Kidney epithelial cell (primary cell): ENCODE measurements at places on chromosomes 16 and 17. TPM values are rescaled to one million over a fixed set of nuclear protein-coding genes. Genes with fewer than 3 reads are reported as not detected.

GRCh38 chr17:12627177-12627629 is 38.5 kb upstream of the MYOCD start:
- peak; percentile 45 for DNase-seq

DNA sequence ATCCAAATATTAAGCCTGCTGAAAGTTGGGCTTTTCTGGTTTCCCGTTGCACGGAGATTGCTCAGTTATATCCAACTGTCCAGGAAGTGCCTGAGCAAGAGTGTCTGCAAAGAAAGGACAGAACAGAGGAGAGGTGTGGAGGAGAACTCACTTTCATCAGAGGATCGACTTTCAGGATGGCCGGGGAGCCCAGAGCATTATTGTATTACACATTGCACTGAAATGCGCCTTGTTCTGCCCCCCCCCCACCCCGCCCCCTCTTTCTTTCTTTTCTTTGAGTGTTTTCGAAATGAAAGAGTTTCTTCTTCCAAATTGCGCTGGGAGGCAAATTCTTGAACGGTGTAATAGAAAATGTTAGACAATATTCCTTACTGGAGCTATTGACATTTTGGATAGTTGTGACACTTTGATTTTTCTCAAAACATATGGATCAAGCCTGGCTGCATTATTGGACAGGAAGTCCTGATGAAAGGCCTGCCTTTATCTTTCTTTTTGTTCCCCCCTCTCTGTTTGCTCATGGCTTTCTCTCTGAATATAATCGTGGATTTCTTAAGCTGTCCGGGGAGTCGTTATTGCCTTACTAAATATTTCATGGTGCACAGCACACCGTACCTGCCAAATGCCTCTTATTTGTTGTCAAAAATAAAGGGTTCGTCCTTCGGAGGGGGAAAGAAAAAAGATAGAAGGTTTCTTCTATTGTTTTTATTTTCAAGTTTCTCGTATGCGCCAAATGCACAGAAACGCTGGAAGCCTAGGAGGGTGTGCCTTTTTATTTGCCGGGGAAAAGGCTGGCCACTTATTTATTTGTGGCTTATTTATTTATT is 110.8 kb downstream of the IRX3 start:
- no peak for DNase-seq

DNA sequence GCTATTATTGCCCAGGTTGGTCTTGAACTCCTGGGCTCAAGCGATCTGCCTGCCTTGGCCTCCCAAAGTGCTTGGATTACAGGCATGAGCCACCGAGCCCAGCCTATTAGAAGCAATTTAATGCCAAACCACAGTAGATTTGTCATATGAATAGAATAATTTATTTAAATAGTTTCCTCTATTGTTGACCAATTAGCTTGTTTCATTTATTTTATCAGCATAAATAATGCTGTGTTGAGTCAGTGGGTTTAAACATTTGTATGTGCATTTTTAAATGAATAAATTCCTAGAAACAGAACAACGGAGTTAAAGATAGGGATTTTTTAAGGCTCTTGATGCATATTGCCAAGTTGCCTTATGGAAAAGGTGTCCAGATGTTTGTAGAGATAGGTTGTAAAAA is 26.7 kb downstream of the FTO start:
- no peak for DNase-seq

DNA sequence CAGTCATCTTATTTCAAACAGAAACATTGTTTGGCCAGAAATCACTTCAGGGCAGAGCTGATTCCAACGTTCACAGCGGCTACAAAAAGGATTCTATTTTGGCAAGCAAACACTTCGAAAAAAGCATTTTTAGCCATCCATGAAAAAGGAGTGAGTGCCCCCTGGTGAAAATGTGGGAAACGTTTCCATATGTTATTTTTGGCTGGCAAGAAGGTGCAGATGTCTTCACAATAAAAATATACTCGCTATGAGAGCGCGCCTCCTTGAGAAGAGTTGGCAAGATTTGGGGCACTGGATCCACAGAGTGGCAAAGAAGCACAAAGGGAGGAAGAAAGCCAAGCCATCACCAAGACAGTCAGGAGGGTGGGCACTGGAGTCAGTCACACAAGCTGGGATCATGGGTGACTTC is 191.1 kb downstream of the CHD9NB start:
- no peak for DNase-seq

DNA sequence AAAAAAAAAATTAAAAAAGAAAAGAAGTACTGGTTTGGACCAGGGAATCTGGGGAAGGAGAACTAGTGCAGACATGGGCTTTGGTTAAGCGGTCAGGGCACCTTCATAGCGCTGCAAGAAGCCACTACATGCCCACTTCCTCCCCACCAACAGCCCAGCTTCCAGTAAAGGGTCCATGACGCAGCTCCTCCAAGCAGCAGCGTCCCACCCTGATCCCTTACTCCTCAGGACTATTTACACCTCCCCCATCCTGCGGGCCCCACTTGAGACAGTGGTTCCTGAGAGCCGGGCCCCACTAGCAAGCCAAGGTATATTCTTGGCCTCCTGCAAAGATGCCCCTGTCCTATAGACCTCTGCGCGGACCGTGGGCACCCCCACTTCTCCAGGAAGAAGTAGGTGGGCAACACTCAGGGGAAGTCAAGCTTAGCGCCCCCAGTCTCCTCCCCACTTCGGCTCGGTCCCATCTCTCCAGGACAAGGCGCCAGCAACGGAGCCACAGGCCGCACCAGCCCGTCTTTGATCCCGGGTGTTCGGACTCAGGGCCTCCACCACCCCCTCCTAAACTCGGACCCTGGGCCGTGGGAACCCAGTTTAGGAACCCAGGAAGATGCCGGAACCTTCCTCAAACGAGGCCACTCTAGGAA is 913 bp upstream of the PRR14 start:
- DNase-seq = no peak

GRCh38 chr16:75726390-75726789 is at the start of gene CPHXL:
Gene CPHXL, minus strand, starts transcription at chr16:75726490. Its CDS starts 48 bp downstream, at chr16:75726442.
- no peak for DNase-seq

DNA sequence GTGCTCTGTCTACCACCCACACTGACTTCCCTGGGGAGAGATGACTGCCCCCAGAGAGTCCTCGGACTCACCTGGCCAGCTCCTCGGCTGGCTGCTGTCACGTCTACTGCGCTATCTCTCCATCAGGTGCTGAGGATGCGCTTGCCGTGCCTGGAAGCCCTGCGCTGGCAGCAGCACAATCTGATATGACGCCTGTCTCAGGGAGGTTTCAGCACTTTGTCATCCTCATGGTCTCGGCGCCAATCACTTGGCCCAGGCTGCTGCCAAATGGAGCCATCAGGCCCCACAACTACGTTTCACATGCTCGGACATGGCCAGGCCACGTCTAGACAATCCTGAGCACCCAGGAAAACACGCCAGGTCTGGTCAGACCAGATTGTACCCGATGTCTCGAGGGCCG is 46.7 kb downstream of the FOXL1 start:
- no peak for DNase-seq

GRCh38 chr16:11198828-11199227 is 57.2 kb downstream of the SOCS1 start:
- DNase-seq = no peak

DNA sequence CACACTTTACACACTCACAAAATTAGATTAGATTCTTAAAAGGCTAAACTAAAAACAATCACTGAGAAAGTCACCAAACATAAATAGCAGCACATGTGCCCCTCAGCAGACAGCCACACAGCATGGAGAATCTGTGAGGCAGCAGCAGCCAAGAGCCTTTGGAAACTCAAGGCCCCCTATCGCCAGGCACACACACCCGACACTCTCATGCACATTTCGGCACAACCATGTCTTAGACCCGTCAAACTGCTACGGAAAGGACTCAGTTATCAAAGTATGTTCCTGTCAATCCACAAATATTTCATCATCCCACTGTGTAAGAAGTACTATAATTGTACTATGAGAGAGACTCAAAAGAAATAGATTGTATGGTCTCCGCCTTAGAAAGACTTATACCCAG is 20.9 kb downstream of the UBE2O start:
- no peak for DNase-seq

- DNase-seq = peak; percentile 41
These were observed 511.5 kb downstream of the TOX3 start for GRCh38 chr16:52035436-52035835.

- no peak for DNase-seq
These were observed 12.3 kb downstream of the MEIOB start for GRCh38 chr16:1859650-1860049.

- peak; percentile 1 for DNase-seq
These were observed 72.6 kb upstream of the COX10 start for GRCh38 chr17:13996748-13997147.

Gene TMEM170A
- 29.1 and 30.2 TPM in 2 replicates for total RNA-seq

Gene TACO1
- 24.7 and 24.9 TPM in 2 replicates for total RNA-seq

Gene TMEM238L
- total RNA-seq = not detected in 2 replicates

Gene PRSS21
- total RNA-seq = 0.29 and 3.0 TPM in 2 replicates

Gene CD300LB
- 0.07 TPM in 1 of 2 replicates, not detected in the other for total RNA-seq

Gene KRTAP4-6
- not detected in 2 replicates for total RNA-seq

Gene PIK3R6
- total RNA-seq = not detected in 2 replicates
